Stimulated activated CD4-positive, alpha-beta T cell treated with anti-CD3 and anti-CD28 coated beads, Interleukin-15, amount 100 ng/mL, for 1 hour (primary cell): ENCODE measurements at places on chromosomes 6 and 20.

GRCh38 chr6:2037237-2037926 lies 208.0 kb downstream of the GMDS start:
- no peak for DNase-seq

GRCh38 chr6:33273924-33274902 lies 2.3 kb downstream of the RPS18 start:
- DNase-seq, result no peak

GRCh38 chr6:55960344-55960743 lies 85.0 kb upstream of the BMP5 start:
- DNase-seq, result no peak

- DNase-seq, result no peak
These were observed 296.3 kb downstream of the FOXC1 start for GRCh38 chr6:1906014-1906413.

DNA sequence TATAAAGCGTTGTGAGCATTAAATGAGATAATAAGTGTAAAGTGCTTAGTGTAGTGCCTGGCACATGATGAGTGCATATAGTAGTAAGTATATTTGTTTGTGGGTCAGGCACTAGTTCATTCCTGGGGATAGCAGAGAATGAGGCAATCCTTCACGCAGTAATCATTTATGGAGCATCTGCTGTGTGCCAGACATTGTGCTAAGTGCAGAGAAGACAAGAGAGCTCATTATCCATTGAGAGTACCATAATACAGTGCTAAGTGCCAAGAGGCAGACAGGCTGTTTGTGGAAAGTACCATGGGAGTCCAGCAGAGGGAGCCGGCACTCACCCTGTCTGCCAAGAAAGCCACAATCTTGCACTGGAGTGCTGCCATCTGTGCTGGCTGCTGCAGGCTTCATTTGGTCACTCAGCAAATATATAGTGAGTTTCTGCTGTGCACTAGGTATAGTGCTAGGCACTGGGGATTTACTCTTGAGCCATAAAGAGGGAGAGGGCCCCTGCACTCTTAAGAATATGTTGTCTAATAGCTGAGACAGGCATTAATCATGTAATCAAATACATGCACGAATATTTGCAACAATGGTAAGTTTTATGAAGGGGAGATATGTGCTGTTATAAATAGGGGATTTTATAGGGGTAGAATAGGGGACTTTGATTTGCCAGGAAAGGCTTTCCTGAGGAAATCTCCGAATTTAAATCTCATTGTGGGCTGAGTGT lies 12.9 kb upstream of the MROH8 start:
- DNase-seq, result peak; percentile 37
